ENCODE measurements at places on chromosomes 6 and 20.

GRCh38 chr20:36234771-36235320 lies 1.4 kb upstream of the AAR2 start:
- DNase-seq = no peak

GRCh38 chr20:16744178-16744807 lies 3.9 kb upstream of the OTOR start:
- DNase-seq = no peak

- DNase-seq = peak; percentile 36
Observed at GRCh38 chr20:62363920-62364851, 2.9 kb downstream of the LAMA5 start.

- DNase-seq = no peak
Observed at GRCh38 chr20:4007383-4008025, 7.9 kb downstream of the RNF24 start.
